Smooth muscle cell of the pulmonary artery (primary cell): ENCODE measurements at places on chromosomes 3 and 15. TPM values are rescaled to one million over a fixed set of nuclear protein-coding genes. Genes with fewer than 3 reads are reported as not detected.

The ZBED2 gene
- total RNA-seq, result 0.07 TPM in 1 of 2 replicates, not detected in the other

The SERINC4 gene
- not detected in 2 replicates for total RNA-seq

The CEMIP gene
- total RNA-seq, result 360 and 994 TPM in 2 replicates

The CCDC9B gene
- 49.3 and 91.9 TPM in 2 replicates for total RNA-seq

The KLHL6 gene
- under 0.01 TPM in 1 of 2 replicates, not detected in the other for total RNA-seq

The ATP2B2 gene
- total RNA-seq, result not detected in 2 replicates

The APPL1 gene
- total RNA-seq, result 49.1 and 57.5 TPM in 2 replicates

The DGKG gene
- total RNA-seq, result 1.2 and 4.0 TPM in 2 replicates

The HYAL1 gene
- total RNA-seq, result 0.89 and 2.5 TPM in 2 replicates

The CHST13 gene
- total RNA-seq, result not detected in 2 replicates

The SATB1 gene
- total RNA-seq, result 17.4 and 39.1 TPM in 2 replicates

The DPPA4 gene
- under 0.01 TPM in 1 of 2 replicates, not detected in the other for total RNA-seq

The CACNA2D2 gene
- 0.07 TPM in 2 replicates for total RNA-seq

The REC114 gene
- not detected in 2 replicates for total RNA-seq

The STRIT1 gene
- total RNA-seq, result not detected in 2 replicates

The ZNF660 gene
- 1.8 and 2.2 TPM in 2 replicates for total RNA-seq

The SUCNR1 gene
- 51.2 and 124 TPM in 2 replicates for total RNA-seq

The PATL2 gene
- total RNA-seq, result 0.33 and 0.36 TPM in 2 replicates

The ST3GAL6 gene
- 6.4 and 19.9 TPM in 2 replicates for total RNA-seq

The AADACL2 gene
- not detected in 2 replicates for total RNA-seq

The JAGN1 gene
- total RNA-seq, result 23.5 and 23.8 TPM in 2 replicates

The CCDC33 gene
- 0.07 TPM in 1 of 2 replicates, not detected in the other for total RNA-seq

The BLM gene
- total RNA-seq, result 0.96 and 1.2 TPM in 2 replicates

The DUOX2 gene
- total RNA-seq, result 0.03 TPM in 1 of 2 replicates, not detected in the other

The COL7A1 gene
- total RNA-seq, result 32.6 and 40.7 TPM in 2 replicates

The VWA5B2 gene
- total RNA-seq, result 0.03 and 0.52 TPM in 2 replicates

The CHRD gene
- total RNA-seq, result 1.5 and 10.9 TPM in 2 replicates

The MYRIP gene
- 0.85 and 4.3 TPM in 2 replicates for total RNA-seq

The INSYN1 gene
- total RNA-seq, result 1.3 and 3.3 TPM in 2 replicates

The PYGO1 gene
- total RNA-seq, result 9.1 and 10.1 TPM in 2 replicates

The CCR2 gene
- not detected in 2 replicates for total RNA-seq

The USP3 gene
- 29.1 and 37.0 TPM in 2 replicates for total RNA-seq

The POPDC2 gene
- total RNA-seq, result 0.23 and 0.33 TPM in 2 replicates

The PLA2G4E gene
- not detected in 2 replicates for total RNA-seq

The PLA2G4D gene
- total RNA-seq, result under 0.01 TPM in 1 of 2 replicates, not detected in the other

The GAP43 gene
- total RNA-seq, result 5.7 and 6.1 TPM in 2 replicates

The RGMA gene
- total RNA-seq, result 1.3 and 1.7 TPM in 2 replicates

The LHFPL4 gene
- total RNA-seq, result not detected in 2 replicates

The CTXN2 gene
- total RNA-seq, result not detected in 2 replicates

The FOXL2 gene
- total RNA-seq, result 0.10 TPM in 1 of 2 replicates, not detected in the other

The SCN11A gene
- total RNA-seq, result under 0.01 TPM in 1 of 2 replicates, not detected in the other

The SNRPA1 gene
- 9.2 and 10.6 TPM in 2 replicates for total RNA-seq

The TLR9 gene
- under 0.01 and 0.23 TPM in 2 replicates for total RNA-seq

The ANKDD1A gene
- total RNA-seq, result 6.7 and 9.1 TPM in 2 replicates

The KBTBD13 gene
- not detected in 2 replicates for total RNA-seq

The SLC30A4 gene
- 17.2 and 19.4 TPM in 2 replicates for total RNA-seq

The PARL gene
- total RNA-seq, result 24.8 and 28.7 TPM in 2 replicates

The TNNC1 gene
- total RNA-seq, result 0.23 and 2.6 TPM in 2 replicates

The CLSTN2 gene
- 0.33 and 1.6 TPM in 2 replicates for total RNA-seq

The KCNMB3 gene
- total RNA-seq, result 0.76 and 1.0 TPM in 2 replicates

The FBXW12 gene
- total RNA-seq, result not detected in 2 replicates
